ENCODE measurements at places on chromosomes 2 and 18.
A peak's percentile ranks its signal among the peaks of the same experiment; 100 is the strongest.

DNA sequence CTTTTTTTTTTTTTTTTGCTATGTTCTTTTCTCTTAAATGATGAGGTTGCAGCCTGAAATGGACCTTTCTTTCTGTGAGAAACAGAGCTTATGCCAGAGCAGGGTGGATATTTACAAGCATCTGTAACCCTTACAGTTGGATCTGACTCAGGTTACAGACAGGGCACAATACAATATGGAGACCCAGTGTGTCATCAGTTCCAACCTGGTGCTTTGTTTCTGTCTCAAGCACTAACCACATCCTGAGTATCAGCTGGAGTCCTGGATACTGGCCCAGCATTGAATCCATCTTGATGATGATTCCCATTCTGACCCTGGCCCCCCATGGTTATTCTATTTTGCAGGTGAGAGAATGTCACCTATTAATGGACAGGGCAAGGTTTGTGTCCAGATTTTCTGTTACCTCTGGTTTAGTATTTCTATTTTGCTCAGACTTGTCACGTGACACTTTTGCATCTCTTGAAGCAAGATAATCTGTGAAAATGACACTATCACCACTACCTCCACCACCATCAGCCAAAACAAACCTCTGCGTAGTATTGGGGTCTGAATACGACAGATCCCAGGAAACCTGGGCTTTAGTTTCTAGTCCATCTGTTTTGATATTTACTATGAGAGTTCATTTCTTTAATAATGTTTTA is 174.0 kb downstream of the CCDC85A start:
- no peaks in the 10 kb centered on the region for H3K36me3 ChIP-seq
- no peak overlapping the region for H3K4me3 ChIP-seq
- H3K27ac ChIP-seq: no peak overlapping the region
- no peak for DNase-seq
- no peaks in the 10 kb centered on the region for H3K27me3 ChIP-seq

DNA sequence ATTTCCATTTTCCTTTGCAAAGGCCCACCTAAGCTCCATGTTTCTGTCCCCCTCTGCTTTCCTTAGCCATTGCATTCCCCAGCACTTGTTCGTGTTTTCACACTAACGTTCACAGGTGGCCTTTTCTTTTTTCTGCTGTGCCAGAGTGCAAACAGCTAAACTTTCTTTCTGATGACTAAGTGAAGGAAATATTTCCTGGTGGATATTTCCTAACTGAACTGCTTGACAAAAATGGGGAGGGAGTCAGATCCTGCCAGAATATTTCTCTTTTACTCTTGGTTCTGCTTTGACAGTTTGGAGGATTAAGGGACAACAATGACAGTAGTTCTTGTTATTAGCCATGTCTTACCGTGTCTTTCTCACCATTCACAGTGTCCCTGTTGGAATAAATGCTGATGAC is 344.0 kb downstream of the ARHGAP15 start:
- DNase-seq: no peak
- peaks cover 32% of the 10 kb centered on the region for H3K4me1 ChIP-seq
- H3K36me3 ChIP-seq: no peaks in the 10 kb centered on the region
- peak overlapping the region; percentile 37 for H3K27ac ChIP-seq
- no peaks in the 10 kb centered on the region for H3K27me3 ChIP-seq

GRCh38 chr2:28080911-28081310 is 190.4 kb downstream of the BABAM2 start:
- peak; percentile 67 for DNase-seq
- no peaks in the 10 kb centered on the region for H3K36me3 ChIP-seq
- peaks cover 19% of the 10 kb centered on the region for H3K4me1 ChIP-seq
- H3K27ac ChIP-seq: peak overlapping the region; percentile 87
- no peak overlapping the region for H3K4me3 ChIP-seq

- no peak for DNase-seq
- H3K36me3 ChIP-seq: no peaks in the 10 kb centered on the region
- H3K4me1 ChIP-seq: no peaks in the 10 kb centered on the region
- H3K4me3 ChIP-seq: no peak overlapping the region
- H3K27ac ChIP-seq: no peak overlapping the region
- H3K27me3 ChIP-seq: no peaks in the 10 kb centered on the region
These were observed 348.7 kb downstream of the NR4A2 start for GRCh38 chr2:155983845-155984244.

GRCh38 chr2:181886192-181886591 is 5.3 kb upstream of the ITPRID2 start:
- H3K27ac ChIP-seq: no peak overlapping the region
- H3K4me1 ChIP-seq: no peaks in the 10 kb centered on the region
- H3K4me3 ChIP-seq: no peak overlapping the region
- no peaks in the 10 kb centered on the region for H3K36me3 ChIP-seq
- DNase-seq: no peak

- H3K4me1 ChIP-seq: no peaks in the 10 kb centered on the region
- no peak overlapping the region for H3K27ac ChIP-seq
- no peak overlapping the region for H3K4me3 ChIP-seq
- DNase-seq: no peak
- H3K36me3 ChIP-seq: no peaks in the 10 kb centered on the region
- no peaks in the 10 kb centered on the region for H3K27me3 ChIP-seq
These were observed 194.3 kb downstream of the RTP5 start for GRCh38 chr2:242063850-242064249.

DNA sequence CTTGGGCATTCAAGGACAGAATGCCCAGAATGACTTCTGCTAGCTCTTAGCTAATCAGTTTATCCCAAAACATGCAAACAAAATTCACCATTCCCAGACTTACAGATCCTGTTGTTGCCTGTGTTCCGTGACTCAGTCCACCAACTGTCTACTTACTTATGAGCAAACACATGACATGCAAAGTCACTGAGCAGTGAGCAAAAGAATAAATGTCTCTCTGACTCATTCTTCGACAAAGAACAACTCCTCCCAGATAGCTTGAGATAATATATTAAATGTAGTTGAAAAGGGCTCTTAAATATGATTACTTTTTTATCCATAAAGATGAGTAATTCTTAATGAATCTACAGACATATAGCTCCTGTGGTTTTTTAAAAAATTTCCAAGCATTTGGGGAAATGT is 9.0 kb upstream of the CREG2 start:
- H3K4me3 ChIP-seq: no peak overlapping the region
- H3K27me3 ChIP-seq: no peaks in the 10 kb centered on the region
- H3K36me3 ChIP-seq: no peaks in the 10 kb centered on the region
- no peak overlapping the region for H3K27ac ChIP-seq

GRCh38 chr18:24201699-24202687 is 63.1 kb downstream of the CABYR start:
- no peak for DNase-seq
- H3K4me3 ChIP-seq: no peak overlapping the region
- no peaks in the 10 kb centered on the region for H3K36me3 ChIP-seq
- H3K4me1 ChIP-seq: no peaks in the 10 kb centered on the region

DNA sequence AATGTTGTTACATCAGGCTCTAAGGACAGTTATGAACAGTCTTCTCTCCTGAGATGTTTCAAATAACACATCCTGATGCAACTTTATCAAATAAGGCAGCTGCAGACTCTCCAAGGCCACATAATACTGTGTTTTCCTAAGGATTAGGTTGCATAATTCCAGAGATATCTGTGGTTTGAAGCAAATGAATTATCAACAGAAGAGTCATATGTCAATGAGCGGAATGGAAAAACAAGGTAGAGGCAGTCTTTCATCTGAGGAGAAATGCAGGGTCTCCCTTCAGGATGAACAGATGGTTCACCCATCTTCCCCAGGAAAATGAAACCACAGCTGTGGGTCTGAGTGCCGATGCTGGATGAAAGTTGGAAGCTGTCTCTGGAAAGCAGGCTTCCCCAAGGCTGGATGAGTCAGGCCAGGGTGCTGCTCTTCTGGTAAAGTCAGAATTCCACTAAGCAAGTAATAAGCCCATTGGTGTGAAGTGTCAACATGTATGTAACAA is 22.2 kb downstream of the LYG1 start:
- no peaks in the 10 kb centered on the region for H3K36me3 ChIP-seq
- no peak for DNase-seq
- no peak overlapping the region for H3K4me3 ChIP-seq
- no peak overlapping the region for H3K27ac ChIP-seq

DNA sequence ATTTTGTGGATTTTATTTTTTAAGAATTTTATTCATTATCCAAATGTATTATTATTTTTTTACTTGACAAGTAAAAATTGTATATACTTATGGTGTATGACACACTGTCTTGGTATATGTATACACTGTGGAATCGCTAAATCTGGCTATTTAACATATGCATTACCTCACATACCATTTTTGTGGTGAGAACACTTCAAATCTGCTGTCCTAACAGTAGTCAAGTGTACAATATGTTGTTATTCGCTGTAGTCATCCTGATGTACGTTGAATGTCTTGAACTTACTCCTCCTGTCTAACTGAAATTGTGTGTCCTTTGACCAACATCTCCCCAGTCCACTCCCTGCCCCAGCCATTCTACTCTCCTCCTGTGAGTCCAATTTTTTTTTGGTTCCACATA is 153.2 kb upstream of the PTPRM start:
- H3K27ac ChIP-seq: no peak overlapping the region
- no peaks in the 10 kb centered on the region for H3K36me3 ChIP-seq
- no peak overlapping the region for H3K4me3 ChIP-seq
- no peak for DNase-seq

GRCh38 chr2:237412988-237413776 is 782 bp downstream of the COL6A3 start:
- no peaks in the 10 kb centered on the region for H3K27me3 ChIP-seq
- peak overlapping the region; percentile 45 for H3K4me3 ChIP-seq
- peak overlapping the region; percentile 77 for H3K27ac ChIP-seq

DNA sequence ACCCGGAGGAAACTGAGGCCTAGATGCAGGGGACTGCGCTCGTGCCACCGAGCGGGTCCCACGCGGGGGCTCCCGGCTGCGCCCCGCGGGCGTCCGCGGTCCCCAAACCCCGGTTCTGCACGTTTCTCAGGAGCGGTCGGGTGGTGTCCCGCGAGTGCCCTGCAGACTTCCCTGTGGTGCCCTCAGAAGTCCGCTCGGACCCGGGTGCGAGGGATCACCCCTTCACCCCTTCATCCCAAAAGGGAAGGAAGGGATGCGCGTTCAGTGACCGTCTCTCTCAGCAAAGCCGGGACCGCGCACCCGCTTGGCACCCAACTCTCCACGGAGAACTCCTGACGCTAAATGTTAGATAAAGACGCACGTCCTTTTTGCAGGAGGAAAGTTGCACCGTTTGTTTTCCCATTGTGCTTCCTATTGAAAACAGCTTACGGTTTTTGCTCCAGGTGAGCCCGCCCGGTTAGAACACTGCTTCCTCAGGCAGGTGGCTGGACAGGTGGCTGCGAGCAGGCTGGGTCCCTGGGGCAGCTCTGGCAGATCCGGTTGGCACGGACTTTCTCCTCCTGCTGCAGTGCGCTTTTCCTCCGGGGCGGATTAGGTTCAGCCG is 779 bp downstream of the DGKD start:
- H3K4me3 ChIP-seq: peak overlapping the region; percentile 77
- peak; percentile 69 for DNase-seq
- no peaks in the 10 kb centered on the region for H3K27me3 ChIP-seq

GRCh38 chr2:12008425-12009061 is 262.1 kb downstream of the LPIN1 start:
- no peak for DNase-seq
- H3K4me3 ChIP-seq: no peak overlapping the region
- H3K36me3 ChIP-seq: no peaks in the 10 kb centered on the region
- H3K4me1 ChIP-seq: no peaks in the 10 kb centered on the region

DNA sequence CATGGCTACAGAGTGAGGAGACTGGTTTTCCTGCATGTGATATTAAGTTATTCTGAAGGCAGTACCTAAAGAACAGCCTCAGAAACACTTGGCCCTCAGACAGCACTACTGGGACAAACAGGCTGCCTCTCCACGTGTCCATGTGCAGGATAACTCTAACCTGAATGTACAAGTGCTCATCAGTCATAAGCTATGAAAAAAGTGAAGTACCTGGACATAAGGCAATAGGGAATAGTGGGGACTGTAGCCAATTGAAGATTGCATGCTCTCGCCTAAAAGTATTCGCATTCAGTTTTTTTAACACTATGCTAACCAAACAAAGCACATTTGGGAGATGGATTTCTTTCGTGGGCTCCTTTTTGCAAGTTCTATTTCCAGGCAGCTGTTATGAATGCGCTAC is 33.0 kb downstream of the SLC14A1 start:
- no peak overlapping the region for H3K4me3 ChIP-seq
- DNase-seq: no peak
- peak overlapping the region; percentile 40 for H3K27ac ChIP-seq
- no peaks in the 10 kb centered on the region for H3K36me3 ChIP-seq
- H3K27me3 ChIP-seq: no peaks in the 10 kb centered on the region
- peaks cover 13% of the 10 kb centered on the region for H3K4me1 ChIP-seq

- no peak overlapping the region for H3K4me3 ChIP-seq
- no peaks in the 10 kb centered on the region for H3K36me3 ChIP-seq
- H3K4me1 ChIP-seq: peaks cover 20% of the 10 kb centered on the region
- no peaks in the 10 kb centered on the region for H3K27me3 ChIP-seq
- H3K27ac ChIP-seq: peak overlapping the region; percentile 23
These were observed 12.9 kb downstream of the NPAS2 start for GRCh38 chr2:100832885-100833284.

- H3K36me3 ChIP-seq: peaks cover 17% of the 10 kb centered on the region
- no peaks in the 10 kb centered on the region for H3K27me3 ChIP-seq
- no peaks in the 10 kb centered on the region for H3K4me1 ChIP-seq
- H3K27ac ChIP-seq: no peak overlapping the region
- no peak overlapping the region for H3K4me3 ChIP-seq
- no peak for DNase-seq
These were observed 62.2 kb downstream of the COL6A3 start for GRCh38 chr2:237351796-237352195.

DNA sequence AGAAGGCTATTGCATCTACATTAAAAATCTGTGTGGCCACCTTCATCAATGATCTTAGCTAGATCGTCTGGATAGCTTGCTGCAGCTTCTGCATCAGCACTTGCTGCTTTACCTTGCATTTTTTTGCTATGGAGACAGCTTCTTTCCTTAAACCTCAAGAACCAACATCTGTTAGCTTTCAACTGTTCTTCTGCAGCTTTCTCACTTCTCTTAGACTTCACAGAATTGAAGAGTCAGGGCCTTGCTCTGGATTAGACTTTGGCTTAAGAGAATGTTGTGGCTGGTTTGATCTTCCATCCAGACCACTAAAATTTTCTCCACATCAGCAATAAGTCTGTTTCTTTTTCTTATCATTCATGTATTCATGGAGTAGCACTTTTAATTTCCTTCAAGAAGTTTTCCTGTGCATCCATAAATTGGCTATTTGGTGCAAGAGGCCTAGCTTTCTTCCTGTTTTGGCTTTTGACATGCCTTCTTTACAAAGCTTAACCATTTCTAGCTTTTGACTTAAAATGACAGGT is 54.4 kb upstream of the MAP4K4 start:
- no peak for DNase-seq
- H3K27ac ChIP-seq: no peak overlapping the region
- H3K4me1 ChIP-seq: no peaks in the 10 kb centered on the region
- no peaks in the 10 kb centered on the region for H3K36me3 ChIP-seq
- no peaks in the 10 kb centered on the region for H3K27me3 ChIP-seq

DNA sequence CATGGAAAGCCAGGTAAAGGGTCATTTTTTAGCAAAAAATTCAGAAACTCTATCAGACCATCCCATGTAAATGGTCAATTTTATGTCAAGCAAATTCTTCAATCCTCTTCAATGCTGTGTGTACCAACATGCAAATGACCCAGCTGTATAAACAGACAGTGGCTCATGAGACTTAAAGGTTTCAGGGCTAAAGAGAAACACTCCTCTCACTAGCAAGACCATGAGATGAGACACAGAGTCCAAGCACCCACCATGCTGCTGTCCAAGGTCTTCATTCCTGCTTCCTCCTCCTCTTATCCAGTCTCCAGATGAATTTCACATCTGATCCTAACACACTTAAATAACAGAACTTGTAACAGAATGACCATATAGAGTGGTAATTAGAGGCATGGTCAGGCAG is 30.8 kb upstream of the ONECUT2 start:
- no peaks in the 10 kb centered on the region for H3K27me3 ChIP-seq
- H3K4me1 ChIP-seq: no peaks in the 10 kb centered on the region
- no peak for DNase-seq
- H3K36me3 ChIP-seq: no peaks in the 10 kb centered on the region
